ENCODE measurements at places on chromosomes 7 and 10.

DNA sequence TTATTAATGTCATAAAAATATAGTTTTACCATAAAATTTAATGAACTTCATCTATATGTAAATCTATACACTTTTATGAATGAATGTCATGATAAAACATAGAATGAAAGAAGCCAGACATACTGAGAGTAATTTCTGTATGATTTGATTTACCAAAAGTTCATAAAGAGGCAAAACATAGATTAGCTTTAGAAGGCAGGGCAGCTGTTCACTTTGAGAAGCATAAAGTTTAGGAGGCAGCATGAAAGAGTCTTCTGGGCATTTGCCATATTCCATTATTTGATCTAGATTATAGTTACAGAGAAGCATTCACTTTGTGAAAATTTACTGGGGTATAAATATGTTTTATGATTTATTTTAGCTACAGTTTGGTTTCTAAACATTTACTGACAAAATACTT, 487.2 kb downstream of the ANKRD7 start:
- DNase-seq = no peak

- DNase-seq = no peak
Observed at GRCh38 chr7:93015101-93015778, 102.5 kb downstream of the SAMD9 start.

DNA sequence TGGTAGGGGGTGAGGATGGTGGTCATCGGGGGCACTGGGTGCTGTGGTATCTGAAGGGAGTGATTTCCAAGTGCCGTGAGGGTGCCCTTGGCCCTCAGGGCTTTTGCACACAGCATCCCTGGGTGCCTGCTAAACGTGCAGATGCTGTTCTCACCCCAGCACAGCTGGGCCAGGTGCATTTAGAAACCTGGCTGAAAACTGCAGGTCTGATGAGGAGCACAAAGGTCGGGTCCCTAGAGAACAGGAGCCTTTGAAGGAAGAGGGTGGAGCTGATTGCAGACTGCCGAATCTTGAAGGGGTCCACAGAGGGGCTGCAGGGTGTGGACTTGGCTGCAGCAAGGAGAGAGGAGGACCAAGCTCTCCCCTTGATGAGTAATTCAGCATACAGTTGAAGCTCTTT, 32.0 kb downstream of the ZMIZ1 start:
- no peak for DNase-seq

DNA sequence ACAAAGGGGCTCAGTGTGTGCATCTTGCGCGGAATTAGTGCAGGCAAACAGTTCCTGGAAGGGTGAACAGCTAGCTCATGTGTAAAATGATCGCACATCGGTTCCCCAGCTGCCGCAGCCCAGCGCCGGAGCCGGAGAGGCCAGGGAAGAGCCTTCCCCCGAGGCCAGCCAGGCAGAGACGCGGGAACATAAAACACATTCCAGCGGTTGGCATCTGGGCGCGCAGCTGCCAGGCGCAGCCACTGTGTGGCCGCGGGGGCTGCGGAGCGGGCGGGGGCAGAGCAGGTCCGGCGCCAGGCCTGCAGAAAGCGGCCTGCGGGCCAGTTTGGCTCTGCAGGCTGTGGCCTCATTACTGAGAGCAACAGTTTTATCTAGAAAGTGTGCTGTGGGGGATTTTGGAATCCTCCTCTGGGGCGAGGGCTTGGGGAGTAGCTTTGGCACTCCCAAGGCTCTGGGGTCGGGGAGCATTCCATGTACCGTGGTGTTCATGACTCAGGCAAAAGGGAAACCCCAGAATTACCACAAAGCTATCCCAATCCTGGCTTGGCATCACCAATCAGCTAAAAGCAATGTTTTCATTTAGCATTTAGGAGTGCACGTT, 74.3 kb downstream of the SAMD9 start:
- DNase-seq = peak; percentile 5

DNA sequence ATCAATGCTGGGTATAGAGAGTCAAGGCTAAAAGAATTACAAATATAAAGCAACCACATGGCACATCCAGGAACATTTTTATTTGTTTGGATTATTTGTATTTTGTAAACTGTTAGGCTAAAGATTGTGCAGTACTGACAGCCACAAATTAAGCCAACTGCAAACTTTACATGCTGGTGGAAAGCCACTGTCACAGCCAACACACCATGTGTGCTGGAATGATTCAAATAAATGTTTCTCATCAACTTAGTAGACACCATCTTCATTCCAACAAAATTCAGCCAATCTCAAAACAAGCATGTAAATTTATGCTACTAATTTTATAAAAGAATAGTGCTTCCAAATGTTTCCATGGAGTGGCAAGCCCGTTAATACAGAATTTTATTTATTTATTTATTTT, 211.8 kb downstream of the ELMO1 start:
- no peak for DNase-seq

GRCh38 chr10:73647211-73647874, 6.1 kb upstream of the MYOZ1 start:
- DNase-seq = peak; percentile 28

DNA sequence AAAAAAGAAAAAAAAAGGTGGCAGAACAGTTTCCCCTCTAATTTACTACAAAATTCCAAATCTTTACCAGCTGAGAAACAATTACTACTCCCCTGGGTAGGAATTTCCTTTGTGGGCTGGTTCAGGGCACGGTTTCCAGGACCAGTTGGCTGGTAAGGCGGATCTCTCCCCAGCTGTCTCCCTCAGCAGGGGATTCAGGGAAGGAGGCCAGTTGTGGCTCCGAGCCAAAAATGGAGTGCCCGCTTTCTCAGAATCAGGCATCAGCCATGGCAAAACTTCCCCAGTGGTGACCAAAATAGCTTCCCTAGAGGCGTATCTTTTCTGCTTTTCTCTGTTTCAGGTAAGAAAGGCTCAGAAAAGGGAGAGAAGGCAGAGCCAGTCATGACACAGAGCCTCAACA, 91.2 kb downstream of the ZNF22 start:
- peak; percentile 62 for DNase-seq

DNA sequence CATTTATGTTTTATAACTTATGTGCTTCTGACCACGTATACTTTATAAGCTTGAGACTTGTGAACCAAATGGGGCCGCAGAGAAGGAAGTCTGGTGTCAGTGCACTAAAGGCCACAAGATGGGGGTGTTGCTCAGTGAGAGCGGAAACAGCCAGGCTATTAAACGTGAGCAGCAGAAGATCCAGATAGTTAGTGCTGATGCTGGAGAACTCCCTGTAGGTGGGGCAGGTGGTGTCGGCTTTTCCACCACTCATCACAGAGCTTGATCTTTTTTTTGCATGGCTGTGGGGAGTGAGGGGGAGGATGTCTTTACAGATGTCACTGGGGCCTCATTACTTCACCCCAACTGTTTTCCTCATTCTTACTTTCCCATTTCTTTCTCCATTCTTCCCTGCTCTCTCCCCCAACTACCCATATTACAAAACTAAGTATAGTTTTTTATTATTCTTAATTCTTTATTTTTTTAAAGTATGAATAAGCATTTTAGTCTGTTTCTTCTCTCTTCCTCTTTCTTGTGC, 34.7 kb downstream of the ACADSB start:
- DNase-seq = peak; percentile 65

DNA sequence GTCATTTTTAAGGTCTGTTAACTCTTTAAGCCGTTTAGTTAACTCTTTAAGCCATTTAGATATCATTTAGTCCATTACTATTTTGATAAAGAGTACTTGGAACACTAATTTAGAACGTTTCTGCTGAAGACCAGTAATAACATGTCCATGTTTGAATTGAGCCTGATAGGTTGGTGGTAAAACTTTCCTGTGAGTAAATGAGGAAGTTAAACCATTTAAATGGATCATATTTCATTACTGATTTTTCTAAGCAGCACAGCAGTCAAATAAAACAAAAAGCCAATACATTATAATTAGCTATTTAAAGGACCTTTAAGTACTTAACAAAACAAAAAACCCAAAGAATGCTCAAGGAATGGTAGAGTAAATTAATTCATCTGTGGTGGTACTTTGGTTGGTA, 29.4 kb downstream of the PHTF2 start:
- DNase-seq = no peak

DNA sequence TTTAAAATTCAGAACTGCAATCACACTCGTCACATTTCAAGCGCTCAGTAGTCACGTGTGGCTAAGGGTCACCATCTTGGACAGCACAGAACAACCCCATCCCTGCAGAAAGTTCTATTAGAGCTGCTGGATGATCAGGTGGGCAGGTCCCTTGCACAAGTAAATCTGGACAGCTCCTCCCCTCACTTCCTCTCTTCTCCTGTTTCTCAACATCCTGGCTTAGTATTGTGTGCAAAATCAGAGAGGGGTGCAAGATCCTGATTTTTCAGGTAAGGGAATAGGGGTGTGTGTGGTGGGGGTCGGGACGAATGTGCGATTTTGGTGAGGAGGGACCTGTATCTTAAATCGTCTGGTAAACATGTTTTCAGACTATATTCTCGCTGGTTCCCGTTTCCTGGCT, at the start of gene GIMAP4:
Gene GIMAP4 (plus strand): TSS at position 222 of the 400 bp plus-strand sequence. CDS start 2,512 bp downstream, outside the sequence.
- no peak for DNase-seq

- DNase-seq = no peak
Observed at GRCh38 chr7:128358233-128358632, 3.3 kb downstream of the PRRT4 start.

DNA sequence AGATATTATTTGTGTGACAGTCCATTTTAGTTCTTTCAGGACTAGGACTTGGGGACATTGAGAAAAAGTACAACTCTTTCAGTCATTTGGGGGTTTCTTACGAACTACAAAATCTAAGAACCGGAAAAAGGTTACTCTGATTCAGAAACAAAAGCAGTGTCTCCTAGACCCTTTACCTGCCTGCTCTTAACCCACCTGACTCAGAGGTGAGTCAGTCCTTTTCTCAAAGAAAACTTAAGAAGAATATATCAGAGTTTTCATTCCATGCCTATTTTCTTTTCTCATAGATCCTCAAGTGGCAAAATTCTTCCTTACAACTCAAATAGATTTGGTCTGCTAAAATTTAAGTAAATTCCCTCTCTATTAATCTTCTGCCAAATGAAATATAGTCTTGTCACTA, 114.9 kb upstream of the PTN start:
- DNase-seq = no peak

DNA sequence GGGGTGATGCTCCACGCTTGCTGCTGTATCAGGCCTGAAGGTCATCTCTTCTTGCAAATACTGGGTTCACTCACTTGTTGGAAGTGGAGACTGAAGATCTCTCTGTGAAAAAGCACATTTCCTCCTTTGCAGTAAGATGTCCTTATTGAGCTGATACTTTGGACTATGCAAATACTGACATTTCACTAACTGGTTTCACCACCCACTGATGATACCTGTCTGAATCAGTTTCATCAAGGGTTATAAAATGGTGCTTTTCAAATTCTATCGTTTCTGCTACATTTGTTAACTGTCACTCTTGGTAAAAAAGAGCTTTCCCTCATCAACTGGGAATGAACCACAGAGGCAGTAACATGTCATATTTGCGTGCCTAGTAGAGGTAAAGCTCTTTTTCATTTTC, 35.5 kb downstream of the RAB19 start:
- DNase-seq = no peak

DNA sequence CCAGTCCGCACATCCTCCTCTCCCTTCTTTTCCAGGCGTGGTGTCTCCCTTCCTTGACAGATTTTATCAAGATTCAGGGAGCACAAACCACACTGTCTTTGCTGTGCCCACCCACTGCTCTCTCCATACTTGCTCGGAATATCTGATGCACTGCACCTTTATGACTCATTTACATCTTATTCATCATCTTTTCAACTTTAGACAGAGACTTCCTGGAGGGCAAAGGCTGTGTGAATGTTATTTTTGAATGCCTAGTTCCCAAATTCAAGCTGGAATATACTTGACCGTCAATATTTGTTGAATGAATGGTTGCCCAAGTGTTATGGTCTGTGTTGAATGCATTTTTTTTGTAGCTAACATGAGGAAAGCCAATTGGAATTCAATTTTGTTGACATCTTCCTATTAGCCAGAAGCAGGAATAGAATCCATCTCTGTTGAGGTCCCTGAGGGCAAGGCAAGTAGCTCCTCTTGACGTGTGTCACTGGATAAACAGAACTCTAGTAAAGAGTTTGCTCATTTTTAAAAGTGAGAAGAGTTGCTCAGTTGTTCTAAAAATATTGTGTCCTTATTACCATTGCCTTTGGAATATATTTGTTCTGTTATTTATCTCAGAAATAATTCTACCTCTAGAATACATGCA, 95.0 kb downstream of the KLF6 start:
- no peak for DNase-seq

DNA sequence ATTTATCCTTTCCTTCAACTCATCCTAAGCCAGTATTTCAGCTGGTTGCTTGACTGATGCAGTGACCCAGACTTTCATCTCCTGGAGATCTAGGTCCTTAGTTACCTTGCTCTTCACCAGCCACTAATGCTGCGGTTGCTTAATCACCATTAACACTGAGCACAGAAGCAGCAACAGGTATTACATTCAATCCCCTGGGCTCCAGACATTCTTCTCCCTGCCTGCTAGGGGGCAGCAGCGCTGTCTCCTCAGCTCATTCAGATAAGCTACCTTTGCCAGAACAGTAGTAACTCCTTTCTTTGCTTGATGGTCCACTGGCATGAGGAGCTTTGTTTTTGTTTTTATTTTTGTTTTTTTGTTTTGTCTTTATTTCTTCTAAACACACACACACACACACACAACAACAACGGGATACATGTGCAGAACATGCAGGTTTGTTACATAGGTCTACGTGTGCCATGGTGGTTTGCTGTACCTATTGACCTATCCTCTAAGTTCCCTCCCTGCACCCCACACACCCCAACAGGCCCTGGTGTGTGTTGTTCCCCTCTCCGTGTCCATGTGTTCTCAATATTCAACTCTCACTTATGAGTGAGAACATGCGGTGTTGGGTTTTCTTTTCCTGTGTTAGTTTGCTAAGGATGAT, 1043.2 kb upstream of the C7orf33 start:
- DNase-seq = peak; percentile 46

- no peak for DNase-seq
Observed at GRCh38 chr7:105996860-105997737, 34.0 kb downstream of the CDHR3 start.

DNA sequence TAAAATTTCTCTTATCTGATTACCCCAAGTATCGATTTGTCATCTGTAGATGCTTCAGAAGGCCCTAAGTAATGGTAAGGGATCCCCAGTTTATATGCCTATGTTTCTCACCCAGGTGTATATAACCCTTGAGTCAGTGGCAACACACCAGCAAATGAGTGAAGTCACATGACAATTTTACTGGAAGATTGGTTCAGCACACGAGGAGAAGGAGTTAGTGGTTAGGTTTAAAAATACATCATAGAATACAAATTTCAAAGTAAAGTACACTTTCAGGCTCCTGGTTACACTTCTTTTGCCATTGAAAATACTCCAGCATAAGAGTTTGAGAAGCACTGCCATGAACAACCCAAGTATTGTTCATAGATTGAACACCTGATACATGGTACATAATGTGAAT, 29.7 kb upstream of the CAPZA2 start:
- no peak for DNase-seq

- DNase-seq = no peak
Observed at GRCh38 chr7:29565982-29566746, 2.5 kb downstream of the PRR15 start.

Data from NCI-H1092 treated with DMSO at 0.1 percent for 48 hours (cell line).